ENCODE measurements at places on chromosomes 11 and 22.

GRCh38 chr11:116240710-116241109 lies 532.1 kb downstream of the BUD13 start:
- DNase-seq, result no peak

DNA sequence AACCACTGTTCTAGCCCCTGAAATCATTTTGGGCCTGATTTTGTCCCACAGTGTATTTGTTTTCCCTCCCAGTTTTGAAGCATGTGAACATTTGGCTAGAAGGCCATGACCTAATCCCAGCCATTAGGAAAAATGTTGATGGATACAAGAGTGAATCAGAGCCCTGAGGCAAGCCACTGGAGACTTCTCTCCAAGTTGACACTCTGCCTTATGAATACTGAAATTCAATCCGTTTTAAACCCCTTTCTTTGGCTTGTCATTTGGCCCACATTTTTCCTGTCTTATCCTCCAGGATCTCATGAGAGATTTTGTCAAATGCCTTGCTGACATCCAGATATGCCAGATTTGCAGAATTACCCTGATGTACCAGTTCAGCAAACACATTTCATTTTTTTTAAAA lies 158.8 kb downstream of the FAT3 start:
- no peak for DNase-seq

DNA sequence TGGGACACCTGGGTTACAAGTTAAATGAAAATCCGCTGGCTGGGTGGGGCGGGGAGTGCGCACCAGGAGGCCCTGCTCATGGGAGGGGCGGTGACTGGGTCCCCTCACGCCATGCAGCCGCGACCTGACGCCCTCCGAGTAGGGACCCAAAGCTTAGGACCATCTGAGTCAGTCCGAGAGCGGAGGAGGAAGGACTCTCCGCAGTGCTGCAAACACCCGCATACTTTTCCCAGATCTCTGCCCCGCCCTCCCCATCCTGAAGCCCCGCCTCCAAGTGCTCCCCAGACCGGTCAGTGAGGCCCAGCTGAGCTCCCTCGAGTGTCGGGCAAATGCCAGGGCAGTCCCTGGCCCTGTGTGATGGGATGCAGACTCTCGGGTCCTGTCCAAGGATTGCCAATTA lies 6.6 kb upstream of the FLI1 start:
- peak; percentile 90 for DNase-seq

DNA sequence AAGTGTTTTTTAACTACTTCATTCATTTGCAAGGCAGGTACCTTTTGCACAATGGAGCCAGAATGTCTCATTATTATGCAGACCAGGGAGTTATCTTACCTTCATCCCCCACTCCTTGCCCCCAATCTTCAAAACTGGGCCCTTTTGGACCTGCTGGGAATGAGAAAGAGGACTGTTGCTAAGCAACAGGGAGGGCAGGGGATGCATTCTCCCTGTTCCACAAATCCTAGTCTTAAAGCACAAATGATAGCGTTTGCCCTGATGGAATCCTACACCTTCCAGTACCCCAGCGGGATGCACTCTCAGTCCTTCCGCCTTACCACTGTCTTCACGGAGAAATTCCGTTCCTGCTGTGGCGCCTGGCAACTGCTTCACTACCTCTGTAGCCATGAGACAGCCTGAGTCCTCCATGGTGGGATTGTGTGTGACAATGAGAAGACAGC lies 4.1 kb upstream of the KCNJ1 start:
- DNase-seq, result no peak

DNA sequence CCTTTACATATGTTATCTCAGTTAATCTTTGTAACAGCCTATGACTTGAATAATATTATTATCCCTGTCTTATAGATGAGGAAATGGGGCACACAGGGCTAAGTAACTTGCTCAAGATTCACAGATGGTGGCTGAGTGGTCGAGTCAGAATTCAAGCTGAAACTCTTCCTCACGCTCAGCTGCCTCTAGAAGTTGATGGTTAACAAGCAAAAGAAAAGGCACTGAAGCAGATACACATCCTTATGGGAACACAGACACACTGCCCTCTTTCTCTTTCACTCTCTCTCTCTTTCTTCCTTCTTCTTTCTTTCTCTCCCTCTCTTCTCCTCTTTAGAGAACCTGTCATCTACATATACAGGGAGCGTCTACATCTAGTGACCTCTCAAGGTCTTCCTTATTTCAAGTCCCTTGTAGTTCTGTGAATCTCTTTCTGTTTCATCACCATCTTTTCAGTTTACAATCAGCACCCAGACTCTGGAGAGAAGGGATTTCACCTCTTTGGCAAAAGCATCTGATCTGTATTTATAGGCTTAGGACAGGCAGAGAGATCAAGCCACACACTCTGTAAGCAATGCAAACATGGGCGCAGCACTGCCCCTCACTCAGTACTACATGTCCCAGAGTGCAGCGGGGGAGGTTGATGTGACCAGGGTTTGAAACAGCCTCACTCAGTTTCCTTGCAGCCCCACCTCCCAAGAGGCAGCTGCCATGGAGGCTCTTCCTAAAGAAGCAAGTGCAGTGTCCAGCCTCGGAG lies 75.7 kb downstream of the GRAMD1B start:
- peak; percentile 79 for DNase-seq

DNA sequence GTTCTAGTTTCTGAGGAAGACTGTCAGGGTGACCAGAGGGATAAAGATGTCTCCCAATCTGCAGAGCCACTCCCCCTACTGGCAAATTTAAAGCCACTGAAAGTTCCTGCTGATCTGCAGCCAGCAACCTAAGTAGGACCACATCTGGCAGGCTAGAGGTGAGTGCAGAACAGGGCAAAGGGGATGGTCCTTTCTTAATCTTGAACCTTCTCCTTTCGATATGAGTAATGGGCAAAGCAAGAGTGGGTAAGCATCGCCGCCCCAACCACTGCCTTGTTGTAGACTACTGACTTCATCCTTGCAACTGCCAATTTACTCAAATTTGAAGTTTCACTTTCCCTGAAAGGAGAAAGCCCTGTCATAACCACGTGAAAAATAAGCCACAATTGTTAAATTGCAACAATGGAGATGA lies 30.7 kb downstream of the SCUBE2 start:
- no peak for DNase-seq

GRCh38 chr11:5129457-5129877 lies 8.7 kb downstream of the OR52A5 start:
- DNase-seq, result no peak

All from lower leg skin (tissue), 4 donors.